ENCODE measurements at places on chromosomes 12 and 14. TPM values are rescaled to one million over a fixed set of nuclear protein-coding genes. Genes with fewer than 3 reads are reported as not detected.

DNA sequence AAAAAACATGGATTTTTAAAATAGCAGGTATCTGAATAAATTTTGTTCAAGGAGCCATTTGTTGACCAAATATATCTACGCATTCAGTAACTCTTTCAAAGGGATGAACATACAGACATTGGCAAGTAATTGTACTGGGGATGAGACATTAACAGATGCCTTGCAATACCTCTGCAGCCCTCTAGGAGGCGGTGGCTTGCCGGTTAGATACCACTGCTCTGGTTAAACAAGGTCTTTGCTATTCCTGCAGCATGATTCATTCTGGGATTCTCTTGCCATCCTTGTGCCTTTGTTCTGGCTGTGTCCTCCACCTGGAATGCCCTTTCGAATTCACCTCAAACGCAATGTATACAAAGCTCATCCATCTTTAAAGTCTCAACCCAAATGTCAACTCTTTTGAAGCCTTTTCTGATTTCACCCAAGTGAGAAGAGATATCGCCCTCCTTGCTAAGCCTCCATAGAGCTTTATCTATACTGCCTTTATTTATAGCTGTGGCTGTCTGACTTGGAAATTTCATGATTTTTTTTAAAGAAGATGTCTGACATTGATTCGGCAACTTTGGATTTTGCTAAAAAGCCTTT is 131.0 kb upstream of the SRRM4 start:
- no peaks in the 10 kb centered on the region for H3K4me1 ChIP-seq
- H3K27ac ChIP-seq: no peak overlapping the region
- H3K27me3 ChIP-seq: no peaks in the 10 kb centered on the region

DNA sequence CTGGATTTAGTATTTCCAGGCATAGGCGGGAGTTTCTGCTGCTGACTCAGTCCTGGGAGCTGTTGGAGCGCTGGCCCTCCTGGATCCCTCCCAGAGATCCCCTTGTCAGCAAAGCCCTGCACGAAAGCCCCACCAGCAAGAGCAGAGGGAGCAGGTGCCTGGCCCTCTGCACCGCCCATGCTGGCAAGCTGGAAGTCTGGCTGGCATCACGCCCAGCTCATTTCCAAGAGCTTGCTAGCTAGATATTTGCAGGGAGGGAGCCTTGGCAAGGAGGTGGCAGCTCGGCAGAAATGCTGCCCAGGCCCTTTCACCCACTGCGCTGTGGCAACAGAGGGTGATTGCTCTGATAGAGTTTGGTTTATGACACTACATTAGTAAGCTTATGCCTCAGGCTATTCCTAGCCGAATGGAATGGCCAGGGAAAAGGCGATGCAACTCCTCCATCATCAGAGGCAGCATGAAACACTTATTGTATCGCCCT is 193.9 kb downstream of the EMP1 start:
- DNase-seq: no peak
- no peak overlapping the region for H3K27ac ChIP-seq

DNA sequence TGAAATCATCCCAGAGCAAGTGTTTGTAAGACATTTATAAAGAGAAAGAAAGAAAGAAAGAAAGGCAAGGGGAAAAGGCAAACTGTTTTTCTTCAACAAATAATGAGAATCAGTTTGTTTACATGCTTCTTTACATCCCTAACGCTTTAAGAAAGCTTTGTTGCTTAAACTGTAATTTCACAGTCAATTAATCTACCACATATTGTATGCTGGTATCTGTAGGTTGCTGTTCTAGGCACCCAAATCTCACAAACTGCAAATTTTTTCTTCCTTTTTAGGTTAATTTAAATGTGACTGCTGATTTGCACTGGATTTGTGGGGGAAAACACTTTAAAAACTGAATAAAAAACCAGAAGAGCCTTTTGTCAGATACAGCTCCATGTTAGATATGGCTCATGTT is 384.2 kb downstream of the ATP23 start:
- no peak overlapping the region for H3K27ac ChIP-seq
- H3K4me1 ChIP-seq: no peaks in the 10 kb centered on the region
- H3K27me3 ChIP-seq: no peaks in the 10 kb centered on the region
- H3K4me3 ChIP-seq: no peak overlapping the region
- no peaks in the 10 kb centered on the region for H3K36me3 ChIP-seq
- no peak for DNase-seq

DNA sequence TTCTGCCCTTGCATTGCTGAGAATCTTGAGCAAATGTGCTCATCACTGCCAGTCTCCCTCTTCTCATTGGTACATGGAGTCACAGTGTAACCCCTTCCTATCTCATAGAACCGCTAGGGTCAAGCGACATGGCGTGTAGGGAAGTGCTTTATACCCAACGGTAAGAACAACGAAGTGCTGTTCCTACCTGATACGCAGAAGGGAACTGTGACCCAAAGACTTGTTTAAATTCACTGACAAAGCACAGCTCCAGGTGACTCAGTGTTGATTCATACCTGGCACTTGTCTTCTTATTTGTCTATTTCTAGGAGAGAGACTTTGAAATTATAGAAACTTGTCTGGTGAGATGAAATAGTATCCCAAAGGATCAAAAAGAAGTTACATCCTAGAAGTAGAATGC is 53.7 kb downstream of the FBXL14 start:
- no peak overlapping the region for H3K4me3 ChIP-seq
- H3K27ac ChIP-seq: no peak overlapping the region
- H3K4me1 ChIP-seq: peaks cover 15% of the 10 kb centered on the region
- H3K36me3 ChIP-seq: no peaks in the 10 kb centered on the region
- H3K27me3 ChIP-seq: peaks cover 44% of the 10 kb centered on the region

- no peaks in the 10 kb centered on the region for H3K27me3 ChIP-seq
- no peak for DNase-seq
- H3K36me3 ChIP-seq: no peaks in the 10 kb centered on the region
- no peak overlapping the region for H3K27ac ChIP-seq
- no peak overlapping the region for H3K4me3 ChIP-seq
These were observed 28.9 kb upstream of the TMX1 start for GRCh38 chr14:51211149-51211548.

HOXC6 gene
- total RNA-seq: not detected
